Endothelial cell of umbilical vein (primary cell): ENCODE measurements at places on chromosomes 2 and 18. TPM values are rescaled to one million over a fixed set of nuclear protein-coding genes. Genes with fewer than 3 reads are reported as not detected.

C18orf54 gene
- total RNA-seq, result 20.8 and 21.4 TPM in 2 replicates

SERTAD2 gene
- 11.2 and 12.0 TPM in 2 replicates for total RNA-seq

ABCG5 gene
- total RNA-seq, result not detected in 2 replicates

ANKRD29 gene
- 1.2 and 2.6 TPM in 2 replicates for total RNA-seq

CERKL gene
- not detected in 2 replicates for total RNA-seq

UGT1A6 gene
- not detected in 2 replicates for total RNA-seq

CCDC121 gene
- total RNA-seq, result 1.7 and 3.3 TPM in 2 replicates

COX7A2L gene
- 94.2 and 101 TPM in 2 replicates for total RNA-seq

GPR75 gene
- 4.7 and 5.0 TPM in 2 replicates for total RNA-seq

IGFBP5 gene
- 0.05 TPM in 1 of 2 replicates, not detected in the other for total RNA-seq

CDH7 gene
- not detected in 2 replicates for total RNA-seq

- DNase-seq, result peak; percentile 16
- peaks cover 9% of the 10 kb centered on the region for H3K4me1 ChIP-seq
- no peak overlapping the region for H3K27ac ChIP-seq
- no peaks in the 10 kb centered on the region for H3K27me3 ChIP-seq
- H3K4me3 ChIP-seq, result no peak overlapping the region
Observed at GRCh38 chr2:16614314-16614860, 51.2 kb downstream of the CYRIA start.

GRCh38 chr2:237315829-237316225 lies 98.1 kb downstream of the COL6A3 start:
- no peak overlapping the region for H3K27ac ChIP-seq
- H3K36me3 ChIP-seq, result no peaks in the 10 kb centered on the region
- no peaks in the 10 kb centered on the region for H3K4me1 ChIP-seq
- H3K4me3 ChIP-seq, result no peak overlapping the region
- no peak for DNase-seq

- no peak overlapping the region for H3K27ac ChIP-seq
- no peaks in the 10 kb centered on the region for H3K27me3 ChIP-seq
- DNase-seq, result no peak
- peaks cover 1% of the 10 kb centered on the region for H3K4me1 ChIP-seq
Observed at GRCh38 chr2:45575881-45576280, 35.2 kb downstream of the SRBD1 start.

DNA sequence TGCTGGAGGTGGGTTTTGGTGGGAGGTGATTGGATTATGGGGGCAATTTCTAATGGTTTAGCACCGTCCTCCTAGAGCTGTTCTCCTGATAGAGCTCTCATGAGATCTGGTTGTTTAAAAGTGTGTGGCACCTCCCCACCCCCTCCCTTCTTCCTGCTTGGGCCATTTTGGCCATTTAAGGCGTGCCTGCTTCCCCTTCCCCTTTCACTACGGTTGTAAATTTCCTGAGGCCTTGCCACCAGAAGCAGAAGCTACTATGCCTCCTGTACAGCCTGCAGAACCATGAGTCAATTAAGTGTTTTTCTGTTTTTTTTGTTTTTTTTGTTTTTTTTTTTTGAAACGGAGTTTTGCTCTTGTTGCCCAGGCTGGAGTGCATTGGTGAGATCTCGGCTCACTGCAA lies 335.7 kb upstream of the HS6ST1 start:
- no peak for DNase-seq
- H3K27ac ChIP-seq, result no peak overlapping the region
- H3K4me1 ChIP-seq, result no peaks in the 10 kb centered on the region
- H3K36me3 ChIP-seq, result no peaks in the 10 kb centered on the region
- H3K27me3 ChIP-seq, result no peaks in the 10 kb centered on the region

DNA sequence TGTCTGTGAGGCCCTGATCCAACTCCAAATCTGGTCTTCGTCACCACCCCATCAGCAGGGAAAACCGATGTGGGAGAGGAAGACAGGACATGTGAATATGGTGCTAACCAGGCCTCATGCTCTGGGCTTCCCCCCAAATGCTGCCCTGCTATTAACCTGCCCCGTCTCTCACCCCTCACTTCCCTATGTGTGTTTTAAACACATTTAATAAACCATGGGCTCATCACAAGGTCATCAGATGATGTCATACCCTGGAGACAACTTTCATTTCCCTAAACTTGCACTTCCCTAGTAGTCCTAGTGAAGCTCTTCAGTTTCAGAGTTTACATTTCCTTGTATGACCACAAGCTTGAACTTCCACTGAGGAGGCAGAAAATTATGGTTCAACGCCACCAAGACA lies 49.9 kb downstream of the CD8B2 start:
- H3K27me3 ChIP-seq, result no peaks in the 10 kb centered on the region
- H3K4me1 ChIP-seq, result no peaks in the 10 kb centered on the region
- no peaks in the 10 kb centered on the region for H3K36me3 ChIP-seq
- DNase-seq, result no peak
- H3K4me3 ChIP-seq, result no peak overlapping the region

- no peak overlapping the region for H3K27ac ChIP-seq
- H3K27me3 ChIP-seq, result no peaks in the 10 kb centered on the region
- DNase-seq, result no peak
- H3K4me3 ChIP-seq, result no peak overlapping the region
- H3K36me3 ChIP-seq, result no peaks in the 10 kb centered on the region
- H3K4me1 ChIP-seq, result no peaks in the 10 kb centered on the region
Observed at GRCh38 chr18:52764316-52764715, 424.3 kb downstream of the DCC start.

DNA sequence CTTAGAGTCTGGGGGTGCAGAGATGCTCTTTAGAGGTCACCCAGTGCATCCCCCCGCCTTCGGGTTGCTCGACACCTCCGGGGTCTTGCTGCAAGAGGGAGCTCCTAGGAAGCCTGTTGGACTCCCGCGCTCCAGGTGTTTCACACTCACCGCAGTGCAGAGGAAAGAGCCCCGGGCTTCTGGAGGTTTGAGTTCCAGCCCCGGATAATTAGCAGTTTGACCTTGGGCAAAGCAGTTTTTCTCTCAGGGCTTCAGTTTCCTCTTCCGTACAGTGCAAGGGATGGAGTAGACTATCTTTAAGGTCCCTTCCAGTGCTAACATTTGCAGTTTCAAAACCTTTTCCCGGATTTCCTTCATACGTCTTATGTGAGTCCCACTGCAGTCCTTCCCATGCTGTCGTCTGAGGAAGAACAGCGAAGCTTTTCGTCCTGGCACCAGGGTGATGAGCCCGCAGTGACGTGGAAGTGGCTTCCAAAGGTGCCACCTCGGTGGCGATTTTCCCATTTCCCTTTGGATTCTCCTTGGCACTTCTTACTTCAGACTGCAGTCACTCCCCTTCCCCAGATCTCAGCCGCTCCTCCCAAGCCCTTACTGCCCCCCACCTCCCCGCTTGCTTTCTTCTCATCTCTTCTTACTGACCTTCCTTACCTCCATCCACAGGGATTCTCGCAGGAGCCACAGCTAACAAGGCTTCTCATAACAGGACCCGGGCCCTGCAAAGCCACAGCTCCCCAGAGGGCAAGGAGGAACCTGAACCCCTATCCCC lies 585 bp downstream of the PNKD start:
- H3K27me3 ChIP-seq, result no peaks in the 10 kb centered on the region
- peak; percentile 33 for DNase-seq
- H3K4me3 ChIP-seq, result peak overlapping the region; percentile 88

GRCh38 chr2:200945395-200945729 lies 18.1 kb downstream of the ORC2 start:
- H3K27ac ChIP-seq, result peak overlapping the region; percentile 85
- H3K4me1 ChIP-seq, result peaks cover 14% of the 10 kb centered on the region
- H3K4me3 ChIP-seq, result no peak overlapping the region
- H3K27me3 ChIP-seq, result no peaks in the 10 kb centered on the region

- no peak for DNase-seq
- H3K36me3 ChIP-seq, result no peaks in the 10 kb centered on the region
- H3K27me3 ChIP-seq, result no peaks in the 10 kb centered on the region
- H3K27ac ChIP-seq, result no peak overlapping the region
- no peak overlapping the region for H3K4me3 ChIP-seq
- peaks cover 20% of the 10 kb centered on the region for H3K4me1 ChIP-seq
Observed at GRCh38 chr2:112189001-112189556, 50.9 kb downstream of the FBLN7 start.

DNA sequence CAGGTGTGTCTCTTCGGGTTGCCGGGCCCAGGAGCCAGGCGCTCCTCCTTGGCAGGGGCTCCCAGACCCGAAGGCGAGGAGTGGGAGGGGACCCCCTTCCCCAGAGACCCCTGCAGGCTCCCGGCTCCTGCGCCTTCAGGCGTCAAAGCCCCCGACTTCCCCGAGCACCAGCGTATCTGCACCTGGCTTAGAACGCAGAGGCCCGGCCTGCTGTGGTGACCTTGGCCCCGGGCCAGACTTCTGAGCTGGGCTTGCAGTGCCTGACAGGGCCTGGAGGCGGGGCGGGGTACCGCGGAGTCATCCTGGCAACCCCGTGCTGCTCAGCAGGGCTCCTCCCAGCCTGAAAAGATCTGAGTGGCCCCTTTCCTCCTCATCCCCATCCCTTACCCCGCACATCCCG lies 27.0 kb downstream of the SKA1 start:
- no peak overlapping the region for H3K4me3 ChIP-seq
- DNase-seq, result no peak
- H3K27me3 ChIP-seq, result peaks cover 45% of the 10 kb centered on the region
- H3K27ac ChIP-seq, result no peak overlapping the region

DNA sequence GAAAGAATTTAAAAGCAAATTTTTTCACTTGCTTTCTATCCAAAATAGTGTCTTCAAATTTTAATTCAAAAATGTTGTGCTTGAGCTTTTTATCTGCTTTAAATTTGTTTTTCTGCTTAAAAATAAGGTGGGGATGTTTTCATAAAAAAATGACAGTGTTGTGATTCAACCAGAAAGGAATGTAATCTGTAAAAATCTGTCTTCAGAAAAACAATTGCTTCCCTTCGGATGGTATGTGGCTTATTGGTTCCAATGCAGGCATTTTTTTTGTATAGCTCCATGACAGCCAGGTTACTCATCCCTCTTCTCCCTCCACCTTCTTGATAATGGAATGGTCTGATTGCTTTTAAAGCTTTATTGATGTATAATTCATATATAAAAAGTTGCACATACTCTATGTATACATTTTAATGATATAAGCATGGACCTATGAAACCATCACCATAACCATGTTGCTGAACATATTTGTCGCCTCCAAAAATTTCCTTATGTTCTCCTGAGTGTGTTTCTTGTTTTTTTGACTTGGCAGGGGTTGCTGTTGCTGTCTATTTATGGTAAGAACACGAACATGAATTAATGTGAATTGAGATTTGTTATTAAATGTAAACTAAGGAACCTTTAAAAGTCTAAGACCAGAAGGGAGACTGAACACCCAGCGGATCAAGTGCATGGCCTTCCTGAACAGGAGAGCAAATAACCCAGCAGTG lies 363.7 kb upstream of the SPHKAP start:
- H3K4me1 ChIP-seq, result no peaks in the 10 kb centered on the region
- no peak overlapping the region for H3K27ac ChIP-seq
- no peaks in the 10 kb centered on the region for H3K27me3 ChIP-seq

DNA sequence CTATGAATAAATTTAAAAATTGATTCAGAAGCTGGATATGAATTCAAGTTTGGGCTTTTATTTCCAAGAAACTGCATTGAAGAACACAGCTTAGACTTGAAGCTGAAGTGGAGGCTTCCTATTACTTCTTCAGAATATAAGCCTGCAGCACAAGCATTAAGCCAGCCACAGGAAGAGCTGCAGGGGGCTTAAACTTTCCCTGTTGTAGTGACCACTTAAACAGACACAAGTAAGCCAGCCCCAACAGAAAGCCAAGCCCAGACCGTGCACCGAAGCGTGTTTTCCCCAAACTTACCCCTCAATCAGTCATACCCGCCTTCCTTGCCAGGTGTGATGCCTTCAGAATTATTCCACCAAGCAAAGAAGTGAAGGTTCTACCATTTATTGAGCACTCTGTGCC lies 28.7 kb downstream of the ERMN start:
- no peaks in the 10 kb centered on the region for H3K36me3 ChIP-seq
- H3K4me1 ChIP-seq, result no peaks in the 10 kb centered on the region
- H3K27me3 ChIP-seq, result no peaks in the 10 kb centered on the region
- H3K27ac ChIP-seq, result no peak overlapping the region
- no peak overlapping the region for H3K4me3 ChIP-seq

DNA sequence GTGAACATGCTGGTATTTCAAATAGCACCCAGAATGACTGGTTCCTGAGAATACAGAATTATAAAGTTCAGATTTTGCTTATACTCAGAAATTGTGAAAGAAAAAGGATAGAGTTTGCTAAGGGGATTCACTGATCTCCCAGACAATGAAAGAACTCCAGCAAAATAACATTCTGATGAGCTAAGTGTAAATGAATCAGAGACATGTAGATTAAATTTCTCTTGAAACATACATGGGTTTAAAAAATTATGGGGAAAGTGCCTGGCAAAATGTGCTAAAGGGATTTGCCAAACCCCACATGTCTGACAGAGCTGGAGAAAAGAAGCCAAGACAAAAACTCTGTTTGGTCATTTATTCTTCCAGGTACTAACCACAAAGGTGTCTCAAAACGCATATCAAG lies 116.3 kb downstream of the FTCDNL1 start:
- H3K27me3 ChIP-seq, result peaks cover 7% of the 10 kb centered on the region
- DNase-seq, result no peak
- H3K27ac ChIP-seq, result no peak overlapping the region
- H3K4me1 ChIP-seq, result no peaks in the 10 kb centered on the region

- no peak overlapping the region for H3K4me3 ChIP-seq
- no peak for DNase-seq
- H3K36me3 ChIP-seq, result no peaks in the 10 kb centered on the region
- H3K4me1 ChIP-seq, result peaks cover 4% of the 10 kb centered on the region
- peaks cover 20% of the 10 kb centered on the region for H3K27me3 ChIP-seq
Observed at GRCh38 chr2:127424598-127425520, 6.6 kb downstream of the PROC start.

DNA sequence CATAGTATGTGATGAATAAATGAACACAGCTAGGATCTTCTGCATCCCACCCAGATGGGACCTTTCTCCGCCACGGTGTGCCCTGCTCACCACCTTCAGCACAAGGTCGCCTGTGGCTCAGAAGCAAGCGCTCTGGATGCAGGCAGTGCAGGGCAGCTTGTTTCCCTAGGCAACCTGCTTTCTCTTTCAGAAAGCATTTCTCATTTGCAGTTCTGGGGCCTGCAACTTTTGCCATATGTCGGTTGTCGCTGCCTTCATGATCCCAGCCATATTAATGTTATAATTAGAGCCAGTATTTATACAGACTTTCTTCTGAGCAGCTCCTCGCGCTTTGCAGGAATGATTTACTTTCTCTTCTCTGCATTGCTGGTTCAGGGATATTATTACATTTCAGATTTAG lies 692.8 kb downstream of the RNF144A start:
- no peaks in the 10 kb centered on the region for H3K4me1 ChIP-seq
- no peak for DNase-seq
- H3K4me3 ChIP-seq, result no peak overlapping the region
- no peaks in the 10 kb centered on the region for H3K36me3 ChIP-seq

DNA sequence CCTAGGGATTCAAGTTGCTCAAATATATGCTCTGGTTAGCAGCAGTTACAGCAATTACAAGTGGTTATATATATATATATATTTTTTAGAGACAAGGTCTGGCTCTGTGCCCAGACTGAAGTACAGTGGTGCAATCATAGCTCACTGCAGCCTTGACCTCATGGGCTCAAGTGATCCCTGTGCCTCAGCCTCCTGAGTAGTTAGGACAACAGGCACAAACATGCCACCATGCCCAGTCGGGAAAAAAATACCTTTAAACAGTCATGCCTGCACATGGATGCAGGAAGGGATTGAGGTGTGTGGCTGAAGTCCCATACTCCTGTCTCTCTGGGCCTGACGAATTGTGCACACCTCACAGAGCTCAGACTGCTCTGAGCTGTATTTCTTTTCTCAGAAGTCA lies 19.6 kb upstream of the DNAH7 start:
- no peak overlapping the region for H3K27ac ChIP-seq
- H3K36me3 ChIP-seq, result no peaks in the 10 kb centered on the region
- no peak for DNase-seq
- no peak overlapping the region for H3K4me3 ChIP-seq
- H3K27me3 ChIP-seq, result no peaks in the 10 kb centered on the region

GRCh38 chr18:34637094-34637801 lies 72.8 kb upstream of the DTNA start:
- no peak overlapping the region for H3K27ac ChIP-seq
- H3K36me3 ChIP-seq, result no peaks in the 10 kb centered on the region
- H3K4me1 ChIP-seq, result no peaks in the 10 kb centered on the region
- no peaks in the 10 kb centered on the region for H3K27me3 ChIP-seq
- no peak for DNase-seq
- H3K4me3 ChIP-seq, result no peak overlapping the region
